Nucleus accumbens (tissue), 56 donors: ENCODE measurements at places on chromosomes 6 and 20.

- no peak for DNase-seq
Measured at GRCh38 chr20:48198929-48199451, 413.7 kb upstream of the SULF2 start.

- DNase-seq, result no peak
Measured at GRCh38 chr6:165580136-165580535, 82.9 kb downstream of the PDE10A start.

- DNase-seq, result no peak
Measured at GRCh38 chr20:10609770-10610169, 64.0 kb downstream of the JAG1 start.

DNA sequence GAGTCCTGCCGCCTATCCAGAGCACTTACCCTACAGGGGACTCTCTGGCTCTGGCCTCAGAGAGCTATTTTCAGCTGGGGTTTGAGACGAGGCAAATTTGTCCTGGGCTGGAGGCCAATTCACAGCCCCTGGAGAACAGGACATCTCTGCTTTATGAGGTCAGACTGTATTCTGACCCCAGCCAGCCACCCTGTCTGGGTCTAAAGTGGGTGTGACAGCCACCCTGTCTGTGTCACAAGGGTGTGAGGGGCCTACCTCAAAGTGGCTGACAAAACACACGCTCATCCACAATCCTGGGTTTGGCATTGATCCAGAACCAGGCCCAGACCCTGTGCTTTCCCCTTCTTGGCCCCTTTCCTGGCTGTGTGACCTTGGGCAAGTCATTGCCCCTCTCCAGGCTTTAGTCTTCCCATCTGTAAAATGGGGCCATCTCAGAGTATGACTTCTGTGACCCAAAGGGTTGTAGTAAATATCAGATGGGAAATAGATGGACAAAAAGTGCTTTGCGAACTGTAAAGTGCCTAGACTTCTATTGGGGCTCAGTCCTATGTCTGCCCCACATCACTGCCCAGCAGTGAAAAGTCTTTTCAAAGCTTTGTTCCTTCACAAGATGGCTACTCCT is 44.1 kb upstream of the TGM2 start:
- no peak for DNase-seq

DNA sequence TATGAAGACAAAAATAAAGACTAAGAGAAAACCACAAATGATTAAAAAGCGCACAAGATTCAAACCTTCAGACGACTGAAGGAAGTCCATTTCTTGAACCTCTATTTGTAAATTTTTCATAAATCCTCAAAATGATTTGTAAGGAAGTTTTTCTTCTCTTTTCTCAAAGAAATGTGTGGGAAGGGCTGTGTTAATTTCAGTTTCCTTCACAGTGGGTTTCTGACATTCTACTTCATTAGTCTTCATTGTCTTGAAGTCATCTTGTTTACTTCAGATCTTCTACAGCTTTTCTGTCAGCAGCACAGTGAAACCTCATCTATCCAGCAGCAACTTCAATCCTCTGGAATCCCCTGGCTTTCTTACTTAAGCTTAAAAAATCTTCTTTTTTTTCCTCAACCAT is 87.6 kb upstream of the MYLIP start:
- DNase-seq, result no peak

DNA sequence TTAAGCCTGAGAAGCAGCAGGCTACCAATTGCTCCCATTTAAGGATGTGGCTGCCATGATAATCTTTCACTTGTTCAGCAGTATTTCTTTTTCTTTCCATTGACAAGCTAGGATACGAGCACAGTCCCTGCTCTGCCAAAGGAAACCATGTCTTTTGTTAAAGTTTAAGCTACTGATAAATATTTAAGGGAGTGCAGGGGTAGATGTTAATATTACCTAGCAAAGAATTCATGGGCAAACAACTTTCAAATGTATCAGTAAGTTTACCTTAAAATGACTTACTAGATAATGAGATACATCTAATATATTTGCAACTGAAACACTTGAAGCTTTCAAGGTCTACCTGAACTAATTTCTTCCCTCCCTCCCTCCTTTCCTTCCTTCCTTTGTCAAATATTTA is 77.3 kb downstream of the OPN5 start:
- DNase-seq, result no peak

DNA sequence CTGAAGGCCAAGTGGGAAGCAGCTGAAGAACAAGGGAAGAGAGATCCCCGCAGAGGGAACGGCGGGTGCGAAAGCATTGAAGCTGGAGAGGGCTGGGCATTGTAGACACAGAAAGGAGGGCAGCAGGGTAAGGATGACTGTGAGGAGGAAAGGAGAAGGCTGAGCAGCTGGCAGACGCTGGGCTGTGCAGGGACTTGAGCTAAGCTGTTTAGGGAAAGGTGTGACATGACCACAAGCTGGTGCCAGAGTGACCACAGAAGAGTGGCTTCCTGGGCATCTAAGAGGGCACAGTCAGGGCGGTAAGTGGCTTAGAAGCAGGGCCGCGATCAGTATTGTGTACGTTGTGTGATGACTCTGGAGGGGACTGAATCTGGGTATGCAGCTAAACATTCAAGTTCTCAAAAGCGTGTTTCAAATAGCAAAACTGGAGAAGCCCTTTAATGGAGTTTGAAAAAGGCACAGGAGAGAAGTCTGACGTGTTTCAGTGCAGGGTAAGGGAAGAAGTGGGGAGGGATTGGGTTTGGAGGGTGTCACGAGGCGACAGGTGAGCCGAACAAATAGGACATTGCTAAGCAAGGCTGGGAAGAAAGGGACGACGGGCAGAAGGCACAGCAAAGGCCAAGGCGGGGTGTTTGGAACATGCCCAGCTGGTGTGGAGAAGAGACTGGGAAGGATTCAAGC is 46.1 kb upstream of the ARFGEF2 start:
- no peak for DNase-seq

- no peak for DNase-seq
Measured at GRCh38 chr20:61800359-61801064, 265.2 kb downstream of the TAF4 start.

DNA sequence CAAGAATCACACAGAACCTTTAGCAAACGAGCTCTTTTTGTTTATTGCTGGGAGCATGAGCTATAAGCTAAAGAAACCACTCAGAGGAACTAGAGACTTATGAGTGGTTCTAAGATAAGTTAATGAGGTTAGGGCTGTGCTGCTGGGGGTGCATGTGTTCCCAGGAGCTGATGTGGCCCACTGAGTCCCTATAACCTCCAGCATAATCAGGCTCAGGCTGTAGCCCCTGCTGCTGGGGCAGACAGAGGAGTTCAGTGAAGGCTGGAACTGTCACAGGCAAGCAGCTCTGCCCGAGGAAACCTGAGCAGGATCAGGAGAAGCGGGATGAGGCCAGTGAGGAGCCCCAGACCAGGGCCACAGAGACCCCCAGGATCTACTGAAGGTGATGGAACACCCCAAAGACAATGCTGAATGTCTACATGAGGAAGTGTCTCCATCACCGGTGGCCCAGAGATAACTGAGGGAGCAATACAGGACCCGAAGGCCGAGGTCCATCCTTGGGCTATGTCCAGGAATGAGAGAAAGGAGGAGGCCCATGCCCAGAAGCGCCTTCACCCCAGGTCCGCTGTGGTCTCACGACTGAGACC is 17.3 kb downstream of the TUBB2B start:
- no peak for DNase-seq

- no peak for DNase-seq
Measured at GRCh38 chr6:37072526-37072925, 67.1 kb downstream of the FGD2 start.

DNA sequence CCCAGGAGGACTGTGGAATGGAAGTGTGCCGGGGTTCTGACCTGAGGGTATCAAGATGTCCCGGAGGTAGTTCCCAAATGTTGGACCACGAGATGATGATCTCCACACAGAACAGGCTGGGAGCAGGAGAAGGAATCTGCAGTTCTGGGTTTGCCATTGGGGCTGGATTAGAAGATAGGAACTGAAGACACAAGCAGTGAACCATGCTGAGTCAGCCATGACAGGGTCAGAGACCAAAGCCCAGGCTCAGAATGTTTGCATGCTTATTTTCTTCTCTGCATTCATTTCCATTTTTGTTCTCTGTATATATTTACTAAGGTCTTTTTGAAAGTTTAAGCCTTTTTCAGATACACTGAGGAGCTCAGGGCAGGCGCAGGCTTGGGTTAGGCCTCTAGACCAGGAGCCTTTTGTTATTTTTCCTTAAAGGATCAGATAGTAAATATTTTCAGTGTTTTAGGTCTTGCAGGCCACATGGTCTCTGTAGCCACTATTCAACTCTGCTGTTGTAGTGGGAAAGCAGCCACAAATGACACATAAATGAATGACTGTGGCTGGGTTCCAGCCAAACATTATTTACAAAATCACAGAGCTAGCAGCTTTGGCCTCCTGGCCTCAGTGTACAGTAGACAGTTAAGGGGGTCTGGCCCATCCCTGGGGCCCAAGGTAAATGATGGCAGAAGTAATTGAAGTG is 28.5 kb downstream of the SLC35D3 start:
- DNase-seq, result no peak

DNA sequence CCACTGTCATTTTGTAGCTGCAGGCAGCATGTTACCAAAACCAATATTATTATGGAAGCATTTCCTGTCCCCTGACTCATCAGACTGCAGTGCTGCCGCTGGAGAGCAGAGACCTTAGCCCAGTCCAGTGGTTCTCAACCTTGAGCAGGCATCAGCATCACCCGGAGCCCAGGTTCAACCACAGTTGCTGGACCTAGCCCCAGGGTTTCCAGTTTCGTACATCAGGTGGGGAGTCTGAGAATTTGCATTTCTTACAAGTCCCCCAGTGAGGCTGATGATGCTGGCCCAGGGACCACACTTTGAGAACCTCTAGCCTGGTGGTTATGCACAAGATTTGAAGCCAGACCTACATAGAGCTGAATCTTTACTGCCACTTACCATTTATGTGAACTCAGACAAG is 47.3 kb downstream of the LY86 start:
- no peak for DNase-seq

- no peak for DNase-seq
Measured at GRCh38 chr20:52402950-52403349, 211.4 kb upstream of the ZFP64 start.

GRCh38 chr6:81491454-81492101 is 260.9 kb downstream of the TENT5A start:
- DNase-seq, result no peak

GRCh38 chr20:46367967-46368901 is 38.2 kb downstream of the ELMO2 start:
- no peak for DNase-seq

DNA sequence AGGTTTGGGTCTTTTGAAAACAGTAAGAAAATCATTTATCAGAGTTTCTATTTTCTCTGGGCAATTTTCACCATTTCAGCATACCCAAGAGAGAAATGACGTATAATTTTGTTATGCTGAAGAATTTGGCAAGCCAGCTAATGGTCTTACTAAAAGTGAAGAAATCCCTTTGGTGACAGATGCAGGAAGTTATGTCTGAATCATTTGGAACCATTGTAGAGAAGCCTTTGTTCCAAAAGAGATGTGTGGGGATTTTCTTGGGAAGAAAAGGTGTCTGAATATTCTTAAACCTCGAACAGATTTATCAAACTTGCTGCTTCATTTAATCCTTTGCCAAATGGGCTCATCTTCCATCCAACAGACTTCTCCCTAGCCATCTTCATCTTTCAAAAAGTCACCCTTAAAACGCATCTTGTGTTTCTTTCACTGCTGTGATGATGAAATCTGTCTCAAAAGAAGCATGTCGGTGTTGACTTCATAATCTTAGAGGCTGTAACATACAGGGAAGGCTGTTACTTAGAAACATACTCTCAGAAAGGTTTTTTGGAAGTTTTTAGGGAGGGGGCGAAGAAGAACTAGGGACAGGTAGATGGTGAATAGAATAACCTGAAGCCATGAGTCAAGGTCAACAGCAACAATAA is 39.5 kb downstream of the CITED2 start:
- no peak for DNase-seq

DNA sequence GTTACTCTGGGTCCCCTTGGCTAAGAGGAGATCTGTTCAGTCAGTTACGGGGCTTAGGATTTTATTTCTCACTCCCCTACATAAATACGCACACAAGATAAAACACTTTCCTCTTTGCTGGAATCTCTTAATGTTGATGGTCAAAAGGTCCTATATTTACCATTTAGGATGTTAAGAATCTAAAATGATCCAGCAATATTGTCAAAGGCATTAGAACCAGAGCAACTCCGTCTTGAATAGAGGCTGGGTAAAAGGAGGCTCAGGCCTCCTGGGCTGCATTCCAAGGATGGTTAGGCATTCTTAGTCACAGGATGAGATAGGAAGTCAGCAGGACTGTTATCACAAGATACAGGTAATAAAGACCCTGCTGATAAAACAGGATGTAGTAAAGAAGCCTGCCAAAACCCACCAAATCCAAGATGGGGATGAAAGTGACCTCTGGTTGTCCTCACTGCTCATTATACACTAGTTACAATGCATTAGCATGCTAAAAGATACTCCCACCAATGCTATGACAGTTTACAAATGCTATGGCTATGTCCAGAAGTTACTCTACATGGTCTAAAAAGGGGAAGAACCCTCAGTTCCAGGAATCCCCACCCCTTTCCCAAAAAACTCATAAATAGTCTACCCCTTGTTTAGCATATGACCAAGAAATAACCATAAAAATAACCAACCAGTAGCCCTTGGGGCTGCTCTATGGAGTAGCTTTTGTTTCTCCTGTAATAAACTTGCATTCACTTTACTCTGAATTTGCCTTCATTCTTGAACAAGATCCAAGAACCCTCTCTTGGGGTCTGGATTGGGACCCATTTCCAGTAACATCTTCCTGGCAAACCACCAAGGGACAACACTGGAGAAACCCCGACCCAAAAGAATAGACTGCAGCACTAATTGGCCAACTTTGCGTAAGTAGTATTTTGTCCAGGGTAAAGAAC is 107.5 kb downstream of the DTNBP1 start:
- DNase-seq, result no peak

GRCh38 chr6:136526196-136526930 is 23.9 kb downstream of the MAP7 start:
- DNase-seq, result peak; percentile 78

- no peak for DNase-seq
Measured at GRCh38 chr20:64038565-64039292, 2.7 kb downstream of the C20orf204 start.

DNA sequence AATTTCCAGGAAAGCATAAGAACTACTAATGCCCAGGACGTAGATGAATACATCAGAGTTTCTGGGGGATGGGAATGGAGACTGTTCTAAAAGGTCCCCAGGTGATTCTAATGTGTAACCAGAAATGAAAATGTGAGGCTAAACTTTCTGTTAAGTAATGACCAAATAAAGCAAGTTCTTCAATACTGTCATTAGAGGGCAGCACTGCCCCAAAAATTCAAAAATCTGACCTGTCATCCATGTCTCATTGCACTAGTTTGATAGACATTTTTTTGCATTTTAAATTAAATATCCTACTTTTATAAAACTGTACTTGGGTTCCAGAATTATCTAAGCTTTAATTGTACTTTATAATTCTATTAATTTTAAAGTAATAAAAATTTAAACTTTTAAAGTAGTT is 94.9 kb downstream of the RFX6 start:
- no peak for DNase-seq

DNA sequence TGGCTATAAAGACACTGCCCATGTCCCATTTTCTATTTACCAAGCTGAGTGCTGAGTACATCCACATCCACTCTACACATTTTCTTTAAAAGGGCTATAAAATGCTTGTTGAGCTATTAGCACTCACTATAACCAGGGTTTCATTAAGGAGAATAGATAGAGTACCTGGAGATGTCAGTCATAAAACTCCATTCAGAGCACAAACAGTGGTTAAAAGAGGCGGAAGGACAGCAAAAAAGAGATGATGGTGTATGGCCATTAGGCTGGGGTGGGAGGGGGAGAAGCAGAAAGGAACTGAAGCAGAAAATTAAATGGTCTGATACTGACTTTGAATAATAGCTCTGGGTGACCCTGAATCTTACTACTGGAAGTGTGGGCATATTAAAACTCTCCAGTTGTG is 609.9 kb upstream of the MAP3K7 start:
- DNase-seq, result no peak
